ENCODE measurements at places on chromosomes 16 and 17.

GRCh38 chr16:24023621-24024020, 187.8 kb downstream of the PRKCB start:
- DNase-seq, result no peak

- DNase-seq, result no peak
Observed at GRCh38 chr16:8989099-8989878, 25.6 kb upstream of the USP7 start.

- DNase-seq, result no peak
Observed at GRCh38 chr17:75459590-75460267, 3.3 kb downstream of the TMEM94 start.

- DNase-seq, result no peak
Observed at GRCh38 chr17:10757067-10757466, 27.2 kb upstream of the TMEM220 start.

DNA sequence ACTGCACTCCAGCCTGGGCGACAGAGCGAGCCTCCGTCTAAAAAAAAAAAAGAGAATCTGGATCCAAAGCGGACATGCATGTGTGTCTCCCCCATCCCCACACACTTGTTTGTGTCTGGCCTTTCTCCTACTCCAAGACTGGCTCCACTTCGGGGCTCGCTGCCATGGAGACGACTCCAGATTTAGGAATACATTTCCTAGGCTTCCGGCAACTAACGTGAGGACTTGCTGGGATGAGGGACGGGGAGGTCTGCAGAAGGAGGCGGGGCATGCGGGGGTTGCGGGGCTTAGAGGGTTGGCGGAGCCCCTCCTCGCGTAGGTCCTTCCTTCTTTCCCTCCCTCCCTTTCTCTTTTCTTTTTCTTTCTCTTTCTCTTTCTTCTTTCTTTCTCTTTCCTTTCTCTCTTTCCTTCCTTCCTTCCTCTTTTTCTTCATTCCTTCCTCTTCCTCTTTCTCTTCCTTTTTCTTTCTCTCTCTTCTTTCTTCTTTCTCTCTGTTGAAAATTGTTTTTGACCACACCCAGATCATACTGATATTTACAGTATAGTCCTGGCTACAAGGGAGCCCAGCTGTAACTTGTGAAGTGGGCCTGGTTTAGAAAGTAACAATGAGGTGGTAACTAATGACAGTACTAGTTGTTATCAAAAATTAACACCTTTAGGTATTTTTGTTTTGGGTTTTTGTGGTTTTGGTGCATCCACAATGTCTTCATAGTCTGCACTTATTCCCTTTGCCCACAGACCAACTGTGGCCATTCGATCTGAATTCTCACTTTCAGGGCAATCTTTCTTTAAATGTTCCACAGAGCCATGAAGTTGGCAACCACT, 25.2 kb downstream of the MIS12 start:
- no peak for DNase-seq

DNA sequence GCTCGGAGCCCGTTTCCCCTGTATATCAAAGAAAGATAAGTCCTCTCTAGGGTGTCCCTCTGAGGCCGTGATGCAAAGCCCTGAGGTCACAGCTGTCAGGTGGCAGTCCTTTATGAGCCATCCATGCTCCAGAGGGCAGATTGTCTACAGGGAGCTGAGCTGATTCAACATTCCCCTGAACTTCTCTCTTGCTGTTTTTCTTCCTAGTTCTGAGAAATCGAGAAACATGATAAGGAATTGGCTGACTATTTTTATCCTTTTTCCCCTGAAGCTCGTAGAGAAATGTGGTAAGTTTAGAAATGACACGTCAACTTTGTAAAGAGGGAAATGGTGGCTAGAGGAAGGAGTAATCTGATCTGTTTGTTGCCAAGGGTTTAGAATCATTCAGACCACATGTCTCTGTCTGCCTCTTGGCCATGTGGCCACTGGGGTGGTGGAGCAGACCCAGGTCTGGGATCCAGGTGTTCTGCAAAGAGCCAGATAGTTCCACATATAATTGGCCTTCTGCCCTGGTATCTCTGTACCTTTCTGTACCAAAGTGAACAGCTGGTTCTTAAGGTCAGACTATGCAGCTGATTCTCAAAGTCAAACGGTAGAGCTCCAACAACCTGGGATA, 3.5 kb downstream of the CTNS start:
- DNase-seq, result no peak

GRCh38 chr17:62689441-62690167, 62.1 kb downstream of the MRC2 start:
- no peak for DNase-seq

DNA sequence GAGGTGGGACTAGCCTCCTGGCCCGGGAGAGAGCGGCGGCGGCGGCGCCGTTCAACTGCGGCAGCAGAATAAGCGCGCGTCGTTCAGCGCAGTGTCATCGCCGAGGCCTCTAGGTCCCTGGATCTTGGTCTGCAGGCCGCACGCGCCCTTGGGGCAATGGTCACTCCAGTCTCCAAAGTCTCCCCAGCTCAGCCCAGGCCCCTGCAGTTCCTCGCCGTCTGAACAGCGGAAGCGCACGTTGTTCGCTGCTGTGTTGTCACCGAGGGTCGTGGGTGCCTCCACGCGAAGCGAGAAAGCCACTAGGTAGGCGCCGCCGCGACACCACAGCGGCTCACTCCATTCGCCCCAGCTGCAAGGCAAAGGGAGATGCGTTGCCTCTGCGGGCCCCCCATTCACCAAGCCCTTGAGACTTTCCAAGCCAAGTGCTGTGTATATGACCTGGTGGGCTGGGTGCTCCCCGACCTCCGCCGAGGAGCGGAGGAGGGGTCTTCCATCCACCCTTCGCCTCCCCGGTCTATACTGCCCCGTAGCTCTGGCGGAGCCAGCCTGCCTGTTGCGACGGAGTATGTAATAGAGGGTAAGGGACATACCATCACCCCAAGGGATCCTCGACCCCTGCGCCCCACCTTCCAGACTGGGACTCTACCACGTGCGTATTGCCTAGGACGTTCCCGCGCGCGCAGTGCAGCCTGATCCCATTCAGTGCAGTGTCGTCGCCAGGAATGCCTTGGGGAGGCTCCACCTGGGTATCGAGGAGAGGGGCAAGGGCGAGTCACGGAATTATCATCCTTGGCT, 656 bp downstream of the VMO1 start:
- DNase-seq, result no peak

GRCh38 chr17:72208832-72209231, 88.0 kb downstream of the SOX9 start:
- no peak for DNase-seq

GRCh38 chr16:6189216-6189615, 1091.6 kb upstream of the EEF2KMT start:
- no peak for DNase-seq

DNA sequence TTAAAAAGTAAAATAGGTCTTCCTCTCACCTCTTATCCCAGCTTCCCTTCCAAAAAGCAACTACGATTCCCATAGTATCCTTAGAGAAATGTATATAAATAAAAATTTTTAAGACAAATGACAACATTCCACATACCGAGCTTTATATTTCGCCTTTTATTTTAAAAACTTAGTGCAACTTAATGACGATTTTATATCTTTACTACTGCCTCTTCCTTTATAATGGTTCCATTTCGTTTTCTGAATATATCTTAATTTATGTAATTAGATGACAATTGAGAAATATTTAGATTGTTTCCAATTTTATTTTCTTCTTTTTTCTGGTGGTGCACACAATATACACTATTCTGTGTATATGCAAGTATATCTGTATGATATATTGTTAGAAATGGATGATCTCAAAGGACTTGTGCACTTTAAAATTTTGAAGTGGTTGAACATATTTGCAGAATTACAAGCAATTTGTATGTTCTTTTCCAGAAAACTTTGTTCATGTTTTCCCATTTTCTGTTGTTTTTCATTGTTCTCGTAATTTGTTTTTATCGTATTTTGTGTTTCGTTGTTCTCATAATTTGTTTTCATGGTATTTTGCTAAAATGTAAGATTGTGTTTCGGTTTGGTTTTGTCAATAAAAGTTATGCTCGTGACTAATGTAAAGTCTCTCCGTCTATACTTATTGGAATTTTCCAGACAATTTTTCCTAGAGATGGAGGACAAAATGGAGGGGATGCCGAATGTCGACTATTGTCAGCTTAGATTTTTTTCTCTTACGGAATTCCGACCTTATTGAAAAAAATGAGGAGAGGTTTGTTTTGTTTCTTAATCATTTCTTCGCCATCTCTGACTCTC, 20.4 kb upstream of the HOXB13 start:
- no peak for DNase-seq

DNA sequence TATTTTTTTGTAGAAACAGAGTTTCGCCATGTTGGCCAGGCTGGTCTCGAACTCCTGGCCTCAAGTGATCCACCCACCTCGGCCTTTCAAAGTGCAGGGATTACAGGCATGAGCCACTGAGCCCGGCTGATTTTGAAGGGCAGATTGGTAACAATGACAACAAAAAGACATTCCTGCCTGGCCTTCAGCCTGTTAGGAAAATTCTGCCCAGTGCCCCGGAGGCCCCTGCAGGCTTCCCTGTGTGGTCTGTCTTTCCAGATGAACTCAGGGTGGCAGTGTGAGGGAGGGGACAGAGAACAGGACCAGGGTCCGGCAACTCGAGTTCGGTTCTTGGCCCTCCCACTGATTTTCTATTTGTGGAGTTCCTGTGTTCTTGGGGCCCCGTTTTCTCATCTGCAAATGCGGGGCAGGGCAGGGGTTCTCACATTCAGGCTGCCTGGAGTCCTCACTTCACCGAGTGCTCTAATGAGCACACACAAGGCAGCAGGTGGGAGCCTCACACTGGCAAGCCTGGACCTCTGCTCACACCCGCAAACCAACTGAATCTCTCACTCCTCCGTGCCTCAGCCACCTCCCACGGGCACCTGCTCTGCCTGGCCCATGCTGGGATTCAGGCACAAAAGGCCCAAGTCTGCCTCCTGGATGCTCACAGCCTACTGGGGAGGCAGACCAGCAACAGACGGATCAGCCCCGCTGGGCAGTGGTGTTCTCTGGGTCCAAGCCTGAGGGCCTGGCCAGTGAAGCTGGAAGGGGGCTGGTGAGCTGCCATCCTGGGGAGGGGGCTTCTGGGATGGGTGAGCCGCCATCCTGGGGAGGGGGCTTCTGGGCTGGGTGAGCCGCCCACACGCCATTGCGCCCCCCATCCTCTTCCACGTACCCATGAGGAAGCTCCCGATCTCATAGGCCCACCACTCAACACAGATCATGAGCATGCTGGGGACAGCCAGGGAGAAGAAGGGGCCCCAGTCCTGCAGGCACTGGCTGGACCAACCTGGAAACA, 10.3 kb downstream of the SLC47A2 start:
- DNase-seq, result no peak

GRCh38 chr16:30354423-30355143, 525 bp downstream of the CD2BP2 start:
- no peak for DNase-seq

DNA sequence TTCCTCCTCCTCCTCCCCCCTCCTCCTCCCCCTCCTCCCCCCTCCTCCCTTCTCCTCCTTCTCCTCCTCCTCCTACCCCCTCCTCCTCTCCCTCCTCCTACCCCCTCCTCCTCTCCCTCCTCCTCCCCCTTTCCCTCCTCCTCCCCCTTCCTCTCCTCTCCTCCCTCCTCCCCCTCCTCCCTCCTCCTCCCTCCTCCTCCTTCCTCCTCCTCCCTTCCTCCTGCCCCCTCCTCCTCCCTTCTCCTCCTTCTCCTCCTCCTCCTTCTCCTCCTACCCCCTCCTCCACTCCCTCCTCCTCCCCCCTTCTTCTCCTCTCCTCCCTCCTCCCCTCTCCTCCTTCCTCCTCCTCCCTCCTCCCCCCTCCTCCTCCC, 6.6 kb upstream of the PDP2 start:
- DNase-seq, result no peak

GRCh38 chr17:68347380-68347779, 56.1 kb downstream of the ARSG start:
- DNase-seq, result no peak

DNA sequence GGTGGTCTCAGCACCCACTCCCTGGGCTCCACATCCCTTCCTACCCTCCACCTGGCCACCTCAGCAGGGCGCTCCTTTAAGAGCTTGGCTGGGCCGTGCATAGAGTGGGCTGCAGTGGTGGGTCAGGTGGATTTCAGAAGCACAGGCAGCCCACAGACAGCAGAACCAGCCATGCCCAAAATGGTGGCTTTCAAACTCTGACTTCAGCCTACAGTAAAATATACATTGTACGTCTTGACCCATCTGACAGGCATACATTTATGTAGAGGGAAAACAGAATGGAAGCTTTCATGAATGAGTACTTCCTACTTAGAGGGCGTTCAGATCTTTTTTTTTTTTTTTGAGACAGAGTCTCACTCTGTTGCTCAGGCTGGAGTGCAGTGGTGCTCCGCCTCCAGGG, 26.0 kb upstream of the LASP1NB start:
- DNase-seq, result no peak

DNA sequence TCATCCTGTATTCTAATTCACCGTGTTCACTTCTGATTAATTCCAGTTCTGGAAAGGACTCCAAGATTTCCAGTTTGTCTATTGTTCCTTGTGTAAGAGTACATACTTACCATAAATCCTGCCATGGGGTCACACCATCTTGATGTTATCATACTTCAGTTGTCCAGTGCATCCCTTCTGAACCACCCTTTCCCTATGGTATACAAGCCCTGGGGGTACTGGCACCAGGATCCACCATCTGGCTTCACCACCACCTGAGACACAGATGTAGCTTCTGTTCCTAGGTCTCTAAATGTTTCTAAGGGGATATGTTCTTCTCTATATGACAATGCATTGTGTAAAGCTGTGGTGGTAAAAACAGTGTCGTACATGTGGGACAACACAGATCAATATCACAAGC, 21.2 kb downstream of the SGF29 start:
- DNase-seq, result no peak

GRCh38 chr16:78353640-78354275, 254.3 kb downstream of the WWOX start:
- no peak for DNase-seq

Data from GM06990 (cell line).